ENCODE measurements at places on chromosomes 1 and 21.

GRCh38 chr1:77680173-77680572, 2.3 kb downstream of the ZZZ3 start:
- no peak for DNase-seq

GRCh38 chr21:43916691-43917514, 51.9 kb downstream of the AGPAT3 start:
- DNase-seq = peak; percentile 51

DNA sequence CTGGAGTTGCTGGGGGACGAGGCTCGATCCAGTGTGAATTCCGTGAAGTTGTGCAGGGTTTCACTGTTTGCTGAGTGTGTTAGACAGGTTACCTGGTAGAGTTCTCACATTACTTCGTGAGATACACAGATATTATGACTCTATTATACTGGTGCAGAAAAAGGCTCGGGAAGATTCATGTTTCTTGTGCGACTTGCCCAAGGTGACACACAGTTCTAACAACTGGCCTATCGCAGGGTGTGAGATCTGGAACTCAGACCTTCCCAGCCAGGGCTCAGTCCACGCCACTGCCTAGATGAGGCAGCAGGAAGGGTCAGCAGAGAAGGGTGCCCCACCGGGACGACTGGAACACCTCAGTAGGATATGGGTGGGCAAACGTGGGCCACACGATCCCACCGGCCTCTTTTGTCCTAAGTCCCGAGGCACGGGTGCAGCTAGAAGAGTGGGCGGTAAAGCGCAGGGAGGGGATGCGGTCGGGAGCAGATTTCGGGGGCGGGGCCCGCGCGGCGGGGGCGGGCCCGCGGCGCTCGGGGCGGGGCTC, 296 bp upstream of the RNPEP start:
- peak; percentile 71 for DNase-seq

GRCh38 chr1:19398309-19398760, 86.2 kb downstream of the SLC66A1 start:
- DNase-seq = peak; percentile 5

DNA sequence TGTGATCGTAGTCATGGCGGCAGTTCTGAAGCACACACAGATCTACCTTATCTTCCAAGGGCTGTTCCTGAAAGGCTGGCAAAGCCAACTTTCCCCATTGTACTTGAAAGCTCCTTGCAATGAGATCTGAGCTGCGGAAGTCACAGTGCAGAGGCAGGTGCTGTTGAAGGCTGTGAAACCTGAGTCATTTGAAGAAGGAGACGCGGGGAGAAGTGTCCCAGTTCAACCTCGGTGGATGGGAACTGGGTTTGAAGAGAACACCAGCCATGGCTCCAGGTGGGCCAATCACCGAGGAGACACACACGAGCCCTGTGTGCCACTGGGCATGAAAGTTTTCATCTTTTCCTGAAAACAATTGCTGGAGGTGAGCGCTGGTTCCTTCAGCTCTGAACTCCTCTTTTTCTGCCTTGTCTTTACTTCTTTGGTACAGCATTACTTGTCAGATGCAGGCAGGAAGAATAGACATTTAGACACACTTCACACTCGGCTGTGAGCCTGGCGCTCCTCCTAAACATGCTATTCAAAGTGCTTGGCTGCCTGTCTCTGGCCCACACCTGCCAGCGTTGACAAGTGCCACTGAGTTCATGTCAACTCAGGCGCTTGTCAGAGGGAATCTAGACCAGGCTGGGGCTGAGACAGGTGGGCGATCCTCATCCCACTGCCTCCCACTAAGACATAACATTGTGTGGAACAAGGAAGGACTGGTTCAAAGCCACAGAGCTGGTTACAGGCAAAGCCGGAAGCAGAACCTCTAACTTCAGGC, 25.7 kb upstream of the PDE9A start:
- no peak for DNase-seq

DNA sequence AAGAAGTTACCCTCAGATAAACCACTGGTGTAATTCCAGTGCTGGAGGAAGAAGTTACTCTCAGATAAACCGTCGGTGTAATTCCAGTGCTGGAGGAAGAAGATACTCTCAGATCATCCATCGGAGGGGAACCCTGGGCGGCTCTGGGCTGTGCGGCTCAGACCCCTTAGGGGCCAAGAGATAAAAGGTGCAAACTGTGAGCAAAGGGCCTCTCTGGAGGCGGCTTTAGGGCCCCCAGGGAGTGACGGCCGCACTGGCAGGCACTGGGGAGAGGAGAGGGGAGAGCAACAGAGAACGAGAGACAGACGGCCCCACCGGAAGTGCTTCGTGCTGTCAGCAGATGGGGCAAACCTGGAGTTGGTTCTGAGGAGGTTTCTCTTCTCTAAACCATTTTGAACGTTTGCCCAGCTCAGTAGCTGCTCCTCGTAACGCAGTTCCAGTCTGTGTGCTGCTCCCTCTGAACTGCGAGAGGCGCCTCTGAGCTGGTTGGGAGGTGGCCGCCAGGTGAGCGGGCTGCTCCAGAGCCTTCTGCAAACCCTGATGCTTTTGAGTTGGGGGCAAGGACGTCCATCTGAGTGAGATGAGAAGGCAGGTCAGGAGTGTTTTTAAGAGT, 62.6 kb upstream of the COL6A1 start:
- no peak for DNase-seq

- DNase-seq = no peak
These were observed 1.0 kb upstream of the FOXO6 start for GRCh38 chr1:41360074-41360785.

- no peak for DNase-seq
These were observed 182.0 kb downstream of the LMX1A start for GRCh38 chr1:165174491-165174890.

DNA sequence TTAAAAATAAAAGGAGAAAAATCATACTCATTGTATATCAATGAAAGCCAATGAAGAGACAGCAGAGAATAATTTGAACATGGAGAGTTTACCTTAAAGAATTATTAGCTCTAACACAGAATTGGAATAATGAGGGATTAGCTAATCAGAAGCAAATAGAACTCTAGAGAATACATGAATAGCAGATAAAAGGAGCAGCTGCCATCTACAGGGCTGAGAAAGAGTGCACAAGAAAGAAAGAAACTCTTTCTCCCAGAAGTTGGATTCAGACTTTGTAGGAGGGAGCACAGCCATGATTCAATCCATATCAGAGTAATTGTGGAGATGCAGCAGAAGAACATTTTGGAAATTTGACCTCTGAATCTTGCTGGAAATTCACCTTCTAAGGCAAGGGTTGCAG, 1171.2 kb downstream of the PLA2G4A start:
- no peak for DNase-seq

DNA sequence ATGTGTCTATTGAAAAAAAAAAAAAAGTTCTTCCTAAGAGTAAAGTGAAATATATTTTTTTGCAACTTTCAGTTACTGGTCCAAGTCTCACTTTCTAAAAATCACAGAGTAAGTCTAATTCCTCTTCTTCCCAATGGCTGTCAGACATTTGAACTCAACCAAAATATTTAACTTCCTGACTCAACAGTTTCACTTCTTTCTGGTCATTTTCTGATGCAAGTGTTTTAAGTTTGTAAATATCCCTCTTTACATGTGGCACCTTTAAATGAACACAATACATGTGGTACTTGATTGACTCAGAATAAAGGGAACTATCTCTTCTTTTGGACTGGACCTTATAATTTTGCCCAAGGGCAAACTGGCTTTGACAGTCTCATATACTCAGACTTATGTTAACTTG, 76.7 kb downstream of the ASH1L start:
- no peak for DNase-seq

- no peak for DNase-seq
These were observed 13.8 kb upstream of the DENND1B start for GRCh38 chr1:197788741-197789739.

DNA sequence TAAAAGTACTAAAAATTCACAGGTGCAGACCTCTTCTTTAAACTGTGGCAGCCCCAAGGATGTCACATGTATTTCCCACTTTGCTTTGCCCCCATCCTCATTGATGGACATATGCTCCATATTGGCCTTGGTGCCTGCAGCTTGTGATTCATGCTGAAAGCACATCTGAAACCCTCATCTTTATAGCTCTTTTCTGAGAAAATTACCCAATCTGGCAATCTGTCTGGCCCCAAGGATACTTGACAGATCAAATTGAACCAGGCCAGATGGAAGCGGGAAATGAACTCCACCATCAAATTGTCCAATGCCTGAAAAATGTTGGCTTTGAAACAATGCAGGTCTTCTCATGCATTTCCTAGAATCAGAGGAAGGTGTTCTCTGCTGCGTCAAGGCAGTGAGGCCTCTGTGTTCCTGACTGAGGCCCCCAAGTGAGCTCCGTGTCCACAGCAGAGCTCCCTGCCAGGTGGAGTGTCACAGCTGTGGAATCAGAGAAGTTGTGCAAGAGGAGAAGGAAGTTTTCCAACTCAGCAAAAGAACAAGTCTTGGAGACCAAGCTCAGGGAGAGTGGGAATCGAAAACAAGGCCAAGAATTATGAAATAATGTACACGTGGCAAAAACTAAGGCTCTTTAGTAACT, 323.7 kb downstream of the PLPP3 start:
- no peak for DNase-seq

DNA sequence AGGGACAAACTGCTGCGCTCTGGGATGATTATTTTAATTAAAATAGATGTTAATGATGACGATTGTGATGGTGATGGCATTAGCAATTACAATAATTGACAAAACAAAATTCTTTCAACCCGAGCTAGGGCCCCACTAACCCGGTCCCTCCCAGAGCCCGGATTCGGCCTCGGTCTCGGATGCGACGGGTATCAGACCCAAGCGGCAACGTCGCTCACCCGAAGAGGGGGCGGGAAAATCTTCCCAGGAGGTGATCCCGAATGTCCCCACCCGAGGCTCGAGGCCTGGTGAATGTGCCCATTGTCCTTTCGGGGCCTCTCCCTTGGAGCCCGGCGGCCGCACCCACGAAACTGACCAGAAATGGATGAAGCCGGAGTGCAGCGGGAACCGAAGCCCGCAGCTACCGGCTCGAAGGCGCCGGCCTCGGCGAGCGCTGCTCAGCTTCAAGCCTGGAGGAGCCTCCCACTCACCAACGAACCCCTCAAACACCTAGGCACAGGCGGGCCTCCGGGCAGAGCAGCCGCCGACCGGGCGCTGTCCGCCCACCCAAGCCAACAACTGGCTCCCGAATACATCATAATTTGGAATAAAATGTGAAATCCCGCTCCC, 1.2 kb downstream of the TAL1 start:
- DNase-seq = no peak

DNA sequence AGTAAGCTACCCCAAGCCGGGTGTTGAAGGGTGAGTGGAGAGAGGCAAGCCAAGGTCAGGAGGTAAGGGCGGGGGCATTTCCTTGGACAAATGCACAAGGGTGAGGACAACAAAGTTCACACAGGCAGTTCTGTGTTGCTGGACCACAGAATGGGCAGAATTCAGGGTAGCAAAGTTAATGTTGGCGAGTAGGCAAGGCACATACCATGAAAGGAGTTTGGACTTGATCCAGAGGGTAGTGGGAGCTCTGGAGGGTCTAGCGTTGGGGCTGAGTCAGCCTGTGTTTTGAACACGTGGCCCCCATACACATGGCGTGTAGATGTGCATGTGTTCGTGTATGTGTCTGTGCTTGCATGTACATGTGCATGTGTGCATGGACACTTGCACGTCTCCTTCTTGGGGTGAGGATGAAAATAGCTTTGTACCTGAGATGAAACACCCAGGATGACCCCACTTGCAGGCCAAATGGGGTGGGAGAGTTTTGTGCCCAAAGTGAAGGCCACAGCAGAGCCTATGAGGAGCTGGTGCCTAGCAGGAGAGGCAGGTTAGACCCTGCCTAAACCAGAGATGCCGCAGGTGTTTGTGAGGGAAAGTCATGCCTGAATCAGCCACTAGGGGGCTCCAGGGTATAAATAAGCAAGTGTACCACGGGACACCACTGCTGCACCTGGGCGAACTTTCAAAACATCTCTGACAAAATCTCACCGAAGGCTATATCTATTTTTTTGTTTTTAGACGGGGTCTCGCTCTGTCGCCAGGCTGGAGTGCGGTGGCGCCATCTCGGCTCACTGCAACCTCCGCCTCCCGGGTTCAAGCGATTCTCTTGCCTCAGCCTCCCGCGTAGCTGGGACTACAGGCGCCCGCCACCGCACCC, 21.8 kb downstream of the SLC27A3 start:
- DNase-seq = peak; percentile 89

DNA sequence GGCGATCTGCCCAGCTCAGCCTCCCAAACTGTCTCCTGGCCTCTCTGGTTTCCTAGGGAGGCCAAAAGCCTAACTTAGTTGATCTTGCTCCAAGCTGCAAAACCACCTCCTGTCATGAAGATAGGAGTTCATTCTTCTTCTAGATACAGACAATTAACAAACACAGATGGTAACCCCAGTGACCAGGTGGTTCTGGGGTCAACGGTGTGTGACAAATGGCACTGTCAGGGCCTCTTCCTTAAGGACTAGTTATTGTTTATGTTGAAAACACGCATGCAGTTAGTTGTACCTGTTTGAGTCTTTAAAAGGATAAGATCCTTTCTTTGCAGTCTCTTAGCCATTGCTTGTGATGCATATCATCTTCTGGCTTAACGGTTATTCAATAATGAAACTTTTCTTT, 4.6 kb upstream of the UMODL1 start:
- DNase-seq = no peak

GRCh38 chr1:245172026-245172425, 17.2 kb downstream of the KIF26B start:
- no peak for DNase-seq

DNA sequence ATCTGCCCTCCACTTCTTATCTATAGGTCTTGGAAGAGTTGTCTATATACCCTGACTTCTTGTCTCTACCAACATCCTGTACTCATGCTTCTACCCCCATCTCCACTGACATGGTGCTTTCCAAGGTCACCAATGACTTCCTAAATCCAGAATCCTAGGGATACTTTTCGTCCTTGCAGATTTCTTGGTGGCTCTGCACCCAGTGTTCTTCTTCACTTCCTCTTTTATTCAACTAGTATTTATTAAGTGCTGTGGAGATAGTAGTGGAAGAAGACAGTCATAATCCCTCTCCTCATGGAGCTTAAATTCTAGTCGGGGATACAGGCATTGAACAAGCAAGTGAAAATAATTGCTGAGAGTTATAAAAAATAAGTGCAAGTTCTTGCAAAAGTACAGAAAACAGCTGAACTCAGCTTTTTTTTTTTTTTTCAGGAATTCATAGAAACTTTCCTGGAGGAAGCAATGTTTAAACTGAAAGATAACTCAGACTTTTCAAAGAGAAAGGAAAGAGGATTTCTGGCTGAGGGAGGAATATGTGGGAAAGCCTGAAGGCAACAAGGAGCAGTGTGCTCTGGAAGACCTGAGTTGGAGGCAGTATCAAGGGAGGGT, 38.2 kb upstream of the CYP4B1 start:
- no peak for DNase-seq

- DNase-seq = no peak
These were observed 128.5 kb downstream of the RHOU start for GRCh38 chr1:228863776-228864175.

GRCh38 chr1:228736844-228737445, 1.7 kb downstream of the RHOU start:
- no peak for DNase-seq

- peak; percentile 32 for DNase-seq
These were observed 22.4 kb downstream of the ARMH1 start for GRCh38 chr1:44696789-44697345.

- DNase-seq = no peak
These were observed 22.8 kb downstream of the GLIS1 start for GRCh38 chr1:53716150-53716549.

DNA sequence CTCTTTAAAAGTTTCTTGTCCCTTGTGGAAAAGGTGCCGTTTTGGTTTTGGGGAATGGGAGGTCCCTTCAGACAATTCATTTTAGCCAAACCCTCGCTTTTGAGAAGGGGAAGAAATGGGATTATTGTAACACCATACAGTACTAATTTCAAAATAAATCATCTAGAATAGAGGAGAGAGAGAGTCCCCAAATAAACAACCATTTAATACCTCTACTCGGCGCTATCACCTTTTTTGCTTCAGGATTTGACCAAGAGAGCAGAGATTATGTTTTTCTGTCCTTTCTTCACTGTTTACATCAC, 770 bp upstream of the RC3H1 start:
- DNase-seq = no peak
